ENCODE measurements at places on chromosomes 3 and 15.
A peak's percentile ranks its signal among the peaks of the same experiment; 100 is the strongest.

GRCh38 chr3:112115161-112115739 lies 17.8 kb downstream of the GCSAM start:
- H3K4me3 ChIP-seq = no peak overlapping the region
- peaks cover 43% of the 10 kb centered on the region for H3K4me1 ChIP-seq
- peaks cover 22% of the 10 kb centered on the region for H3K36me3 ChIP-seq

GRCh38 chr3:1068985-1069384 lies 23.8 kb upstream of the CNTN6 start:
- no peaks in the 10 kb centered on the region for H3K36me3 ChIP-seq
- H3K4me1 ChIP-seq = no peaks in the 10 kb centered on the region
- no peak overlapping the region for H3K4me3 ChIP-seq
- no peak overlapping the region for H3K27ac ChIP-seq
- H3K27me3 ChIP-seq = no peaks in the 10 kb centered on the region
- DNase-seq = no peak

DNA sequence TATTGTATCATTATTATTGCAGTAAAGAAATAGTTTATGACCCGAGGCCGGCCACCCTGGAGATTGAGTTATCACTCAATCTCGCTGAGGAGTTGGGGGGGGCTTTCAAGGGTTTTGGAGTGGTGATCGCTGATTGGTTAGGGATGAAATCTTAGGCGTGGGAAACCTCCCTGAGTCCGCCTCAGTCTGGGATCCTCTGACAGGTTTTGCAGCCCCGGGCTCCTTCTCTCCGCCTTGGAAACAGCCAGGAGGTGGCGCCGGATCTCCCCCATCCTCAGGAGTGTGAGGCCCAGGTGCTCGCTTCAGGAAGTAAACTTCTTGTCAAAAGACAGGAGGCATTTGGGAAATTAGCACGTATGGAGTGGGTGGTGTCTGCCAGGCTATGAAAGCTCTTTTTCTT lies 41.1 kb upstream of the SEC61A1 start:
- peaks cover 4% of the 10 kb centered on the region for H3K4me1 ChIP-seq
- no peak overlapping the region for H3K4me3 ChIP-seq
- H3K36me3 ChIP-seq = no peaks in the 10 kb centered on the region
- H3K27ac ChIP-seq = no peak overlapping the region
- peaks cover 11% of the 10 kb centered on the region for H3K27me3 ChIP-seq

- no peaks in the 10 kb centered on the region for H3K4me1 ChIP-seq
- no peak overlapping the region for H3K4me3 ChIP-seq
- H3K36me3 ChIP-seq = no peaks in the 10 kb centered on the region
- no peak overlapping the region for H3K27ac ChIP-seq
These were observed 101.2 kb downstream of the WDR72 start for GRCh38 chr15:53658255-53658654.

- no peak overlapping the region for H3K27ac ChIP-seq
- no peaks in the 10 kb centered on the region for H3K27me3 ChIP-seq
- H3K4me1 ChIP-seq = peaks cover 19% of the 10 kb centered on the region
These were observed 53.2 kb downstream of the CD200R1L start for GRCh38 chr3:112793326-112794081.

GRCh38 chr3:141526709-141527108 lies 39.9 kb downstream of the RASA2 start:
- H3K4me3 ChIP-seq = no peak overlapping the region
- H3K36me3 ChIP-seq = peaks cover 50% of the 10 kb centered on the region
- peaks cover 54% of the 10 kb centered on the region for H3K4me1 ChIP-seq
- DNase-seq = no peak

DNA sequence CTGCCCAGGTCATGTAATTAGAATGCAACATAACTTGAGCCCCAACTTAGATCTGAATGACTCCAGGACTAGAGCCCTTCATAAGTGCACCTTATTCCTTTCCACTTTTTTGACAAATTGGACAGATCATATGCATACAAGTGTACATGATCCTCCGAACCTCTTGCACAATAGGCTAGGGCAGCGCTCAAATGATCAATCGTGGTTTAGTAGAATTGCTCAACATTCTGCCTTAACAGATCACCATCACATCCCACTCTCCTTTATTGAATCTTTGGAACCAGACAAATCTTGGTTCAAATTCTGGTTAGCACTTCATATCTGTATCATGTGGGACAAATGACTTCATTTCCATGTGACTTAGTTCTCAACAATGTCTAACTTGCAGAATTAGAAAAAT lies 106.8 kb upstream of the CDIN1 start:
- no peak overlapping the region for H3K4me3 ChIP-seq
- DNase-seq = no peak
- H3K4me1 ChIP-seq = no peaks in the 10 kb centered on the region
- H3K36me3 ChIP-seq = no peaks in the 10 kb centered on the region
- H3K27me3 ChIP-seq = no peaks in the 10 kb centered on the region

- peaks cover 5% of the 10 kb centered on the region for H3K4me1 ChIP-seq
- H3K27me3 ChIP-seq = no peaks in the 10 kb centered on the region
- H3K36me3 ChIP-seq = no peaks in the 10 kb centered on the region
- DNase-seq = no peak
- no peak overlapping the region for H3K4me3 ChIP-seq
- no peak overlapping the region for H3K27ac ChIP-seq
These were observed 104.6 kb upstream of the SKOR1 start for GRCh38 chr15:67720556-67721175.

- peaks cover 42% of the 10 kb centered on the region for H3K36me3 ChIP-seq
- DNase-seq = peak; percentile 50
- H3K4me3 ChIP-seq = peak overlapping the region; percentile 19
These were observed 52.6 kb downstream of the CCK start for GRCh38 chr3:42213417-42213816.

GRCh38 chr3:158775426-158776410 lies 26.1 kb upstream of the MFSD1 start:
- peaks cover 8% of the 10 kb centered on the region for H3K4me1 ChIP-seq
- no peak overlapping the region for H3K27ac ChIP-seq
- no peak overlapping the region for H3K4me3 ChIP-seq
- DNase-seq = no peak
- H3K27me3 ChIP-seq = no peaks in the 10 kb centered on the region

- H3K27me3 ChIP-seq = peaks cover 41% of the 10 kb centered on the region
- no peak overlapping the region for H3K4me3 ChIP-seq
- no peak overlapping the region for H3K27ac ChIP-seq
- no peaks in the 10 kb centered on the region for H3K36me3 ChIP-seq
- H3K4me1 ChIP-seq = peaks cover 31% of the 10 kb centered on the region
These were observed 19.2 kb upstream of the EPHB1 start for GRCh38 chr3:134775831-134776230.

DNA sequence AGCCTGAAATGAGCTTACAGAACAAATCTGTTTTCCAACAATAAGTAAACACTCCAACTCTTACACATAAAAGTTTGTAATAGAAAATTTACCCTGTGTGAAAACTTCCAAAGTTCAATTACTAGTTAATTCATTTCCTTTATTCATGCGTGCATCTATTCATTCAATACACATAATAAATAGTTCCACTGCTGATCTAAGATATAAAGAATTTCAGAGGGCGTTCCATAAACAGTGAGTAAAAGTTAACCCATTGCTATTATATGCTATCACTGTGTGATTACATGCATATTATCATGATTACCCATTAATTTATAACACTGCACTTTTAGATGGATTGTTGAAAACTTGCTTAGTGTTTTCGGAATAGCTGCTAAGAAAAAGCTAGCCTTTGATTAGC lies 36.2 kb upstream of the CFAP20DC start:
- no peak overlapping the region for H3K27ac ChIP-seq
- H3K4me3 ChIP-seq = no peak overlapping the region
- no peaks in the 10 kb centered on the region for H3K36me3 ChIP-seq
- no peak for DNase-seq

DNA sequence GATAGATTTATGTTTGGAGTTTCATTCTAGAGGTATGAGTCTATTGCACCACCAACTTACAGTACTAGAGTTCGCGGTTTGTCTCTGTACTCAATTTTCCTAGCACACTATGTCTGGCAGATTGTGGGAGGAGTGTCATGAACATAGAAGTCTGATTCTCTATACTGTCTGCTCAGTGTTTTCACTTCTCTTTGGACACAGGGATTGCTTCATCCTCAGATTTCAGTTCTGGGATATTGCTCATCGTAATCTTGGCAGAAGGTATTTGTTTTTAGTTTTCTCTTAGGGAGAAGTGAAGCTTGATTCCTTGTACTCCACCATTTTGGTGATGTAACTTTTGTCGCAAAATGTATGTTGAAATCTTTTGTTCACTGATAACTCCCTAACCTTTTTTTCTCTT lies 27.8 kb upstream of the AZI2 start:
- H3K27ac ChIP-seq = no peak overlapping the region
- H3K4me1 ChIP-seq = no peaks in the 10 kb centered on the region
- no peak overlapping the region for H3K4me3 ChIP-seq
- no peaks in the 10 kb centered on the region for H3K36me3 ChIP-seq
- no peaks in the 10 kb centered on the region for H3K27me3 ChIP-seq

- peaks cover 9% of the 10 kb centered on the region for H3K27me3 ChIP-seq
- H3K36me3 ChIP-seq = no peaks in the 10 kb centered on the region
- no peak overlapping the region for H3K4me3 ChIP-seq
- H3K27ac ChIP-seq = no peak overlapping the region
- no peak for DNase-seq
- peaks cover 7% of the 10 kb centered on the region for H3K4me1 ChIP-seq
These were observed 314.9 kb upstream of the CCDC54 start for GRCh38 chr3:107062310-107062709.

DNA sequence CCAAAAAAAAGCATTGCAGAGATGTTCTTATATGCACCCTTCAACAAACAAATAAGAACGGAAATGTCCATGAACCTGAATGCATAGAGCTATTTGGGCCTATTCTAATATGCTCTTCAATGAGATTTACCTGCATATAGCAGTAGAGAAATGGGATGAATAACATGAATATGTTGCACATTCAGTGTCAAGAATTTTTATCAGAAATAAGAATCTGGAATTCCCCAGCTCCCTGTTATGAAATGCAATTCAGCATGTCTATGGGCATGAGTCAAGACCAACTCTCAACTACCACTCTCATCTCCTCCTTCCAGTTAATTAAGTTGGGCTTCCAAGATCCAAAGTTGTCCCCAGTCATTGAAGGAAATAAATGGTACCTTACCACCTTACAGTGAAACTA lies 133.7 kb upstream of the ALCAM start:
- H3K36me3 ChIP-seq = no peaks in the 10 kb centered on the region
- H3K4me1 ChIP-seq = no peaks in the 10 kb centered on the region
- peaks cover 4% of the 10 kb centered on the region for H3K27me3 ChIP-seq
- no peak overlapping the region for H3K27ac ChIP-seq
- no peak overlapping the region for H3K4me3 ChIP-seq
- no peak for DNase-seq

DNA sequence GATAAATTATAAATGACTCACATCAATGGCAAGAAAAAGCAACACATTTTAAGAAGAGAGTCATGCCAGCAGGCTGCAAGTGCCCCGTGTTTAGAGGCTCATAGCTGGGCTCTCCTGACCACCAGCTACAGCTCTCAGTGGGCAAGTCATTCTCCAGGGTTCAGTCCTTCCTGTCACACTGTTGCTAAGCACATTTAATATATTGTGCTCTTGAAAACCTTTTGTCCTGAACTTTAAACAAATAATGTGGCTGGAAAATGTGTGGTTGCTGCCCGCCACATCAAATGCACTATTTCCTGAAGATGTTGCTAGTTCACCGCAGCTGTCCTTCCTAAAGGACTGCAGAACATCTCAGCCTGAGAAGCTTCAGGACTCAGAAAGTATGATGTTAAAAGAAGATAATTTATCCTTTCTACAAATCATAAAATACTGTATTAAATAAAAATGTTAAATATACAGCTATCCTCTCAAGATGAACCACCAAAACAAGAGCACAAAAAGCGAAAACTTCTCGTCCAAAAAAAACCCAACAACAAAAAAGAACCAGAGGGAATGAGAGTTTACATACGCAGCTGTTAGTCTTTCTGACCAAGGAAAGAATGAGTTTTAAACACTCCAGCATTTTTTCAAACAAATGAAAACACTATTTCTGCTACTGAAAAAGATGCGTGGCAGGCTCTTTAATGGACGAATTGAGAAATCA lies 951 bp downstream of the TARS3 start:
- peak; percentile 60 for DNase-seq
- peaks cover 5% of the 10 kb centered on the region for H3K27me3 ChIP-seq
- peaks cover 24% of the 10 kb centered on the region for H3K4me1 ChIP-seq
- peak overlapping the region; percentile 97 for H3K27ac ChIP-seq
- H3K4me3 ChIP-seq = peak overlapping the region; percentile 91
- peaks cover 41% of the 10 kb centered on the region for H3K36me3 ChIP-seq
